ENCODE measurements at places on chromosomes 2 and 18.

DNA sequence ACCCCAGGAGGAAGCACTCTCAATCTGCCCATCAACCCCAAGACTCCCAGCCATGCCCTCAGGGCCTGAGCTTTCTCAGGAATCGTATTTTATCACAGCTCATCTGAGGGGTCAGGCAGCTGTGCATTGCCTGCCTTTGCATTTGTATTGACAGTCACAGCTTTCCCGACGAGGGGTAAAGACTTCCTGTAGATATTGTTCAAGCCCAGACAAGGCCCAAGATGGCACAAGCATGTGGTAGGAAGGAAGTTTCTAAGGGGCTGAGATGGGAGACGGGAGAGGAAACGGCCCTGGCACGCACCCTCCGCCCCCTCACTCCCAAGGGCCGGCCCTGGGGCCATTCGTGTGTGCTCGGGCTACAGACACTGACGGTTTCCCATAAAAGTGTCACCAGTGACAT is 34.2 kb upstream of the PRLH start:
- DNase-seq = peak; percentile 52

DNA sequence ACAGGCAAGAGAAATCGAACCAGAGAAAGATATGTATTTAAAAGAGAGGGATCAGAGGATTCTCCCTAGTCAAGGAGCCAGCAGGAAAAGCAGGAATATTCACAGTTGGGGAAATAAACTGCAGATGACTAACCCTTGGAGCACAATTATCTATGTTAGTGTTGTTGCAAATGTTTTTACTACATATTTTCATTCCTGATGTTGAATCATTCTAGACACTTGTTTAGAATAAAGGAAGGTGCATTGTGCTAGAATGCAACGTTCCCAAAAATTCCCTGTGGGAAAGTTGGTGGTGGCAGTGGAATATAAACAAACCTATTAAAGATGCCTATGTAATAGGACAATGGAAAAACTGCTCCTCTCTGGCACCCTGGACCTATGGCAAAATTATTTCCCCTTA is 63.3 kb downstream of the DTNA start:
- no peak for DNase-seq

- no peak for DNase-seq
Measured at GRCh38 chr2:137367361-137367760, 596.9 kb upstream of the HNMT start.

- no peak for DNase-seq
Measured at GRCh38 chr2:101162561-101163330, 11.6 kb upstream of the TBC1D8 start.

DNA sequence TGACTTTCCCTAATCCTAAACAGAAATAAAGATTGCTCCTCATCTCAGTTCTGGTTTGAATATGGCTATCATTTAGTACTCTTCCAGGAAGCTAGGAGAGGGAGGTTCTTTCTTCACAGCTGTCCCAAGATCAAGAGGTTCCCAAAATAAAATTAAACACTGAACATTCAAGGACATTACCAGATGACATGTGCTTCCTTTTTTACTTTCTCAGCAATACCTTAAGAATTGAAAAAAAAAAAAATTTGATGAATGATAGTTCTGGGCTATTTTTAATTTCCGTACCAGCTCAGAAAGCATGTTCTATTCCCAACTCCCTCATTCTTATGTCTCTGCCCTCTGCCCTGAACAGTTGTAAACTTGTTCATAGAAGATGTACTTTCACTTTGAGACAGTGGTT is 61.7 kb upstream of the MYL1 start:
- no peak for DNase-seq

GRCh38 chr2:236499691-236500578 is 69.7 kb upstream of the ACKR3 start:
- DNase-seq = peak; percentile 7

DNA sequence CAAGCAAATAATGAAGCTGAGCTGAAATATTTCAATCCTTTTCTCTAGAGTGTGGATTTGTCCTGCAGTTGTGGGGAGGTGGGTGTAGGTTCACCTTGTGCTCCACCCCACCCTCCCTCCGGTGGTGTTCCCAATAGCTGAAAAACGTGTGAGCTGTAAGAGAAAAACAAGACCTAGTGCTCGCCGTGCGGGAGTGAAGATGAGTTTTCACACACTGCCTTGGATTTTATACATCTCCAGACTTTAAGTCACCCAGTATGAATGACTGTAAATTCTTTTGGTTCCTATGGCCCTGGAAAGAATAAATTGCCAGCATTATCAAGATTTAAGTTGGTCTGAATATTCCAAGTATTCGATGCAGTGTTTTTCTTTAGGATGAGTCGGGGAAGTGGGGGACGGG is 1.9 kb upstream of the SOX11 start:
- DNase-seq = no peak

DNA sequence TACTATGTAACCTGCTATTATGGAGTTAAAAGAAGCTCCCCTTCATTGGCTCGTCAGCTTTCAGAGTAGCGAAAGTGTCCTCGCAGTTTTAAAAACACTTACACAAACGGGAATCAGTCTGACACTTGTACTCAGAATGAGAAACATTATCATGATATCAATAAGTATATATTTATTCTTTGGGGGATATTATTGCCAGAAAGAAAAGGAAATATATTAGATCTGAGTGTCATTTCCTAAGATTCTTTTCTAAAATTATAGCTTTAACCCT is 584.5 kb downstream of the ZEB2 start:
- DNase-seq = no peak

DNA sequence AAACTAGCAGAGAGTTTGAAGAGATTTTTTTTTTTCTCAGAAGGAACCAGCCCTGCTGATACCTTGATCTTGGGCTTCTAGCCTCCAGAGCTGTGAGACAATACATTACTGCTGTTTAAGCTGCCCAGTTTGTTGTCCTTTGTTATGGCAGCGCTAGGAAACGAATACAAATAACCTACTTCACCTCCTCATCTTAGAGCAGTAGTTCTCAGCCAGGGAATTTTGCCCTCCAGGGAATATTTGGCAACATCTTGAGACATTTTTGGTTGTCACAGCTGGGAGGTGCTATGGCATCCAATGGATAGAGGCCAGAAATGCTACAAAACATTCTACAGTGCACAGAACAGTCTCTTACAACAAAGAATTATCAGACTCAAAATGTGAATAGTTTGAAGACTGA is 43.9 kb upstream of the BCL11A start:
- no peak for DNase-seq

- no peak for DNase-seq
Measured at GRCh38 chr2:39546937-39547336, 109.9 kb upstream of the MAP4K3 start.

GRCh38 chr18:45557287-45557686 is 58.0 kb upstream of the SLC14A2 start:
- no peak for DNase-seq

DNA sequence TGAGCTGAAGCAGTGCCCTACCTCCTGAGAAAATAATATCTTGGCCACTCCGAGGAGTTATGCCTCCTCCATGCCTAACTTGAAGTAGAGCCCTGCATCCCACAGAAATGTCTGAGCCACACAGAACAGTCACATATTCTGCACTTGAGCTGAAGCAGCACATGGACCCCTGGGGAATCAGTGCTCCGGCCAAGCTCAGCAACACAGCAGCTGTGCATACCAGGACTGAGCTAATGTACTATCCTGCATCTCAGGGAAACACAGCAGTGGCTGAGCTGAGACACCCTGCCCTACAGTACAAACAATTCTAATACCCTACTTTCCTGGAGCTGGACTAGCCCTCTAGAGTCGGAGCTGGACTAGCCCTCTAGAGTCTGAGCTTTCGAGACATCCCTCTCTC is 166.9 kb downstream of the ZNF516 start:
- DNase-seq = no peak

GRCh38 chr18:35747894-35748472 is 166.4 kb downstream of the GALNT1 start:
- no peak for DNase-seq

DNA sequence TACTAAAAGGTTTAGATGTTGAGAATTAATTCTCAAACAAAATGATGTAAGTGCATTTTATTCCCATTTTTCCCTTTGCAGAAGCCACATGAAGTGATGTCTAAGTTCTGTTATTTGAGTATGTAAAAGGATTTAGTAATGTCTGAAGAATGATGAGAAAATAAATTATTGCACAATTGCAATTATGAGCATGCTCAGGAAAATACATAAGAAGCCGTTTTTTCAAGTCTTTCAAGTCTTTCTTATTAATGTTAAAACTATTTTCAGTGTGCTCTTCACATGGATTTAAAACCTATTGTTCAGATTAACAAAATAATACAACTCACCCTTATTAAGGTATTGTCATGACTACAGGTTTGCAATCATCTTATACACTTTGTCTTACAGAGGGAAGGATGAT is 331.4 kb upstream of the NETO1 start:
- no peak for DNase-seq

DNA sequence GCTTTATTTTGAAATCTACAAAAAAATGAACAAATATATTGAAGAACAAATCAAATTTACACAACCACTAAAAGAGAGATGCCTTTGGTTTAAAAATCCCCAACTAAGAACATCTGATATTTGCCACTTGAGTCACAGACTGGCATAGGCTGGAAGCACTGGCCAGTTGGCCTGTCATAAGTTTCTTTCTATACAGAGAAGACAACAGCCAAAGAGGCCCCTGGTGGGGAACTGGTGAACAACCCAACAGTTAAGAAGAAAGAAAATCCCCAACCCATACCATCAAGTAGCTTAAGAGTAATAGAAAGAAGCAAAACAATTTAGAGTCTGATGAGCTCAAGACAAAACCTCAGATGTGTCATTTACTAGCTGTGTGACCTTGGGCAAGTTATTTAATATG is 45.5 kb downstream of the OSR1 start:
- peak; percentile 38 for DNase-seq

GRCh38 chr2:120803764-120804335 is 68.2 kb downstream of the GLI2 start:
- DNase-seq = no peak

DNA sequence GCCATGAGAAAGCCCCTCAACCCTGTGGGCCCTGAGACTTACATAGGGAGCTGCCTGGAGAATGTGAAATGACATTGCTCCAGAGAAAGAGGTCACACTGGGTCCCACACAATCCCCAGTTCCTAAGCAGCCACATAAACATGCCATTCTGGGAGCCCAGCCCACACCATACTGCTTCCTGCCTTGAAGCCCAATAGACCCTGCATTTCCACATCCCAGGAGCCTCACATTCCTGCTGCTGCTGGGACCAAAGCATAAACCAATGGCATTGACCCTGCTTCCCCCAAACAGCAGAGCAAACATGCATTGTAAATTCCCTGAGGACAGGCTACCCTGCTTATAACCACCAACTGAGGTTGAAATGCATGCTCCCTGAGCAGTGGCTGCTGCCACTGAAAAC is 1117.6 kb upstream of the SLC39A10 start:
- DNase-seq = no peak

DNA sequence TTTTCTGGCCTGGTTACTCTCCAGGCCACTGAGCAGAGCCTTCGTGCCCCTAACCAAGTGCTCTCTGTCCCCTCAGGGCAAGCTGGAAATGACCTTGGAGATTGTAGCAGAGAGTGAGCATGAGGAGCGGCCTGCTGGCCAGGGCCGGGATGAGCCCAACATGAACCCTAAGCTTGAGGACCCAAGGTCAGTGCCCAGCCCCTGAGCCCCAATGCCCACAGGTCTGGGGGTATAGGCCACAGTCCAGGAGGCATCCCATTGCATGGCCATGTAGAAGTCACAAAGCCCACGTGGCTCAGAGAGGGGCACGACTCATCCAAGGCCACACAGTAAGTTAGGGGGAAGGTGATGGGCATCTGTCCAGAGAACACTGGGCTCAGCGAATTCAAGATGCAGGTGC is 227.6 kb downstream of the DYSF start:
- DNase-seq = no peak

GRCh38 chr18:8450013-8450412 is 159.2 kb upstream of the RAB12 start:
- DNase-seq = no peak

DNA sequence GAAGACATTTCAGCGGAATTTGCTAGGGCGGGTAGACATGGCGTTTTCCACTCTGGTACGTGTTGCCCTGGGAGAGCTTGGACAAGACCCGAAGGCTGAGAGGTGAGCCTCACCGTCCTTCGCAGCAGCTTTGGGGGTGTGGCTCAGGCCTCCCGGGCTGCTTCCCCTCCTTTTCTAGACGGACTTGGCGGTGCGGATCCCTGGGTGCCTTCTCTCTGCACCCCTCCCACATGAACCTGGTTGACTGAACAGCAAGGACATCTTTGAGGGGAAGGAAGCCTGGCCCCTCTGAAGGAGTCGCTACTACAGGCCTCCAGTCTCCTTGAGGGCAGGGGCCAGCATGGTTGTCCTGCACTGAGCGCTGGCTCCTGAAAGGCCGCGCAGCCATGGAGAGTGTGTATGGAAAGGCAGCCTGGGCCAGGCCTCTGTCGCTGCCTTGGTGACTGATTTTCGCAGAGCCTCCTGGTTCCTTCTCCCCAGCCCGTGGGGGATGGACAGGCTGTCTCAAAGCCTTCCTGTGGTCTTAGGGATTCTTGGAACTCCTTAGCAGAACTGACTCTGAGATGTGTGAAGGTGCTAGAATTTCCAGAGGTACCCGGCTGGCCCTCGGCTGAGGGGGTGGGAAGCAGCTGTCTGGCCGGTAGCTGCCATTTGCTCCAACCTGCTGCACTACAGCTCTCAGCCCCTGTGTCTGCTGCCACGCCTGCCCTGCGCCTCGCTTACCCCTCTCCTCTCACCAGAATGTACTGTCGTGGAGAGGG is 9.9 kb downstream of the CNNM4 start:
- no peak for DNase-seq

- no peak for DNase-seq
Measured at GRCh38 chr2:46826569-46827245, 88.9 kb downstream of the MCFD2 start.

- DNase-seq = no peak
Measured at GRCh38 chr18:2171840-2172625, 399.3 kb downstream of the METTL4 start.

DNA sequence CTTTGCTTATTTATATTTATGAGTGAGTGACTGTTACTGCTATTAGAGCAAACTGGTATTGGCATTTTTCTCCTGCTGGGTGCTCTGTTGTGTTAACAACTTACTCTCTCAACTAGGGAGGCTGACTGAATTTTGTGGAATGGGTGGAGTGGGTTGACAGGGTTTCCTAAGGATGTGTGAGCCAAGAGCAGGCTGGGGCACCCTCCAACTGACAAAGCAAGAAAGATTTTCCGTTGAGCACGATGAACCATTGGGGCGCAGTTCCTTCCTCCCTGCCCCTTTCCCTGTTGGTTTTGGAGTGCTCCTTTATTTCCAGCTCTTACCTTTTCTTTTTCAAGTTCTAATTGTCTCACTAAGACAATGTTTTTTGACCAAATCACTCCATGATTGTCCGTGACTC is 20.3 kb downstream of the SEH1L start:
- DNase-seq = no peak

GRCh38 chr2:201642086-201642578 is 1.2 kb downstream of the TMEM237 start:
- DNase-seq = no peak

GRCh38 chr2:66583881-66584280 is 149.0 kb downstream of the MEIS1 start:
- DNase-seq = no peak

DNA sequence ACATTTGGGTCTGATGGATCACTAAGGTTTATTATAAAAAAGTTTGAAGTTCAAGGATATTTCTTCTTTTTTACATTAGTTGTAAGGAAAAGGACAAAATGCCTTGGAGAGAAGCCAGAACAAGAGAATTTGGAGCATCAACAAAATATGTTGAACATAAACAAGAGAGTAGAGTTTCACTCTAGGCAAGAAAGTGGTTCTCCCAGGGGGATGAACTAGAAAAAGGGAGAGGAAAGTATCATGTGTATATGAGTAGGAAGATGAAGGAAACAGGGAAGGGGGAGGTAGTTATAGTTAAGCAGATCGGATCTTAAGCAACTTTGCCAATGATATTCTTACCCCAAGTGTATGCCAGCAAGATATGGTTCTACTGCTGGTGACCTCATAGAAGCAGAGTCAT is 63.8 kb upstream of the GALNT3 start:
- no peak for DNase-seq
